ENCODE measurements at places on chromosomes 3 and 15. TPM values are rescaled to one million over a fixed set of nuclear protein-coding genes. Genes with fewer than 3 reads are reported as not detected.

The SH3GL3 gene
- total RNA-seq: under 0.01 TPM

The EPB42 gene
- total RNA-seq: not detected

The KBTBD12 gene
- not detected for total RNA-seq

- H3K4me3 ChIP-seq: no peak overlapping the region
- no peaks in the 10 kb centered on the region for H3K27me3 ChIP-seq
- DNase-seq: no peak
These were observed 269.2 kb upstream of the CTNNB1 start for GRCh38 chr3:40930131-40930538.

GRCh38 chr3:47003461-47004368 lies 24.2 kb downstream of the NBEAL2 start:
- H3K27ac ChIP-seq: no peak overlapping the region
- no peak overlapping the region for H3K4me3 ChIP-seq
- no peaks in the 10 kb centered on the region for H3K27me3 ChIP-seq
- no peaks in the 10 kb centered on the region for H3K36me3 ChIP-seq
- no peak for DNase-seq
- no peaks in the 10 kb centered on the region for H3K4me1 ChIP-seq

DNA sequence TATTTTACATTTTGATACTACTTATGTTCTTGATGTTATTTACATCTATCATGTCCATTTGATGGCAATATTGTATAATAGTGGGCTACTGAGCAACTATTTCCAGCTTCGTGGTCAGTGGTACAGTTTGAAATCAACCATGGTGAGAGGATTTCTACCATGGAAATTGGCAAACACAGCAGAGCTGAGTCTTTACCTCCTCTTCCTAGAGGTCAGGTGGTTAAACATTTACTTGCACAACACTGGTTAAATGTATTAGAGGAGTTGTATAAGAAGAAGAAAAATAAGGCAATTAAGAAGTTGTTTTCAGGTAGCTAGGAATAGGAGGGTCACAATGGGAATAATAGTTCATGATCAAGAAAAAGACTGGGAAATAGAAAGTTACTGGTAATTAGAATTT lies 7.2 kb upstream of the PPM1L start:
- H3K27me3 ChIP-seq: no peaks in the 10 kb centered on the region
- H3K27ac ChIP-seq: no peak overlapping the region
- H3K36me3 ChIP-seq: no peaks in the 10 kb centered on the region
- no peak for DNase-seq
- H3K4me1 ChIP-seq: no peaks in the 10 kb centered on the region

DNA sequence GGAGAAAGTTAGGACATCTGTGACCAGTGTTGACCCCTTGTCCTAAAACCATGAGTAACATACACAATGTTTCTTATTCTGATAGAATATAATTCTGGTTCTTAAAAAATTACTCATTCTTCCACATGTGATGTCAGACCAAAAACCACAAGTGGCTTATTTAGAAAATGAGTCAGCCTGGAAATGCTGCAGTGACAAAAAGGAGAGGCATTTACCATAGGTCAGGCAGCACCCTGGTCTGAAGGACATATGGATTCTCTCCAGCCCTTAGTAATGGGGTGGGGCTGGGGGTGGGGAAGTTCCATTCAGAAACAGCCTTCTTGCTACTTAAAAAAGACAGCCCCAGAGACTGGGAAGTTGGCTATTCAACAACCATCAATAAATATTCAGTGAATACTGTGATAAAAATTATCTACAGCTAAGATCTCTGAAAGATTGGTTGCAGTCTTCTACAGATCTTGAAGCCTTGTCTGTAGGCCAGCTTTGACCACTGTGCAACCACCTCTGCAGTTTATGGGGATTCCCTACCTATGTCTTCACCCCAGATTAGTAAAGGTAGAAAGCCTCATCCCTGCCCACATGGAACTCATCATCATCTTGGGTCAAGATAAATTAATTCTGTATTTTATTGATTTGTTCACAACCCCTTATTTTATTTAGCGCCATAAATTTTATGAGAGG lies 34.9 kb upstream of the TIMP4 start:
- peak overlapping the region; percentile 90 for H3K27ac ChIP-seq
- DNase-seq: peak; percentile 100
- no peaks in the 10 kb centered on the region for H3K36me3 ChIP-seq
- H3K4me3 ChIP-seq: no peak overlapping the region
- H3K27me3 ChIP-seq: no peaks in the 10 kb centered on the region

GRCh38 chr15:25838871-25839195 lies 24.3 kb downstream of the ATP10A start:
- H3K36me3 ChIP-seq: no peaks in the 10 kb centered on the region
- H3K4me3 ChIP-seq: no peak overlapping the region
- no peak for DNase-seq

DNA sequence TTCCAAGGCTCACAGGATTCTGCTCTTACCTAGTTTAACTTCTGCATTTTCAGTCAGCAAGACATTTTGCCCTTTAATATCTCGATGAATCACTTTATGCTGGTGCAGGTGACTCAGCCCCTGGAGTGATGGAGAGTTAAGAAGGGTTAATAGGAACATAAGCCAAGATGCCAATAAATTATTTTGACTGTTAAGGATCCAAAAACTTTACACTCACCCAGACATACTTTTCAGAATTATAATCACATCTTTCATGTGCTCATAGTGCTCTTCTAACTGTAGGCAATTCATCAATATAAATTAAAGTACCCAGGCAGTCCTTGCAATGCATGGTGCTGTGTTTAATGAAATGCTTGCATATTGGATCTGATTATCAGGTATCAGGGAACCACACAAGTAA lies 164.1 kb upstream of the SLC2A2 start:
- peaks cover 4% of the 10 kb centered on the region for H3K4me1 ChIP-seq
- DNase-seq: no peak
- H3K27ac ChIP-seq: no peak overlapping the region
- H3K4me3 ChIP-seq: no peak overlapping the region
- no peaks in the 10 kb centered on the region for H3K27me3 ChIP-seq

DNA sequence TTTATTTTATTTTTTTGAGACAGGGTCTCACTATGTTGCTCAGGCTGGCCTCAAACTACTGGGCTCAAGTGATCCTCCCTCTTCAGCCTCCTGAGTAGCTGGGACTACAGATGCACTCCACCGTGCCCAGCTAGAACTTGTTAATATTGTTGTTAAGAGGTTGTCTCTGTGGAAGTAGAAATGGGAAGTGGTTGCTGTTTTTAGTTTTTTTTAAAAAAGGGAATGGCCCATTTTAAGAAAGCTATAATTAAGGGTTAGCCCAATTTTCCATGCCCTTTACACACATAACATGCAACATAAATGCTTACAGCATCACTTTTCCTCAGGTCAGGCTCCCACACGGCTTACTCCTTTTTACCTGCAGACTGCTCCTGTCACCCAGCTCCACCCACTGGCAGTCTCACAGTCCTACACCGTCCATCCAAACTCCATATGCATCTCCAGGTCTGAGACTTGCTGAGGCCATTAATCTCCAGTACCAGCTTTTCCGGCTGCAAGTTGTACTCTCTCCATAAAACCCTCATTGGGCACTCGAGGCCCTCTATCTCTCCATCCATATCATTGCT lies 19.8 kb downstream of the MORC1 start:
- H3K36me3 ChIP-seq: no peaks in the 10 kb centered on the region
- no peak overlapping the region for H3K27ac ChIP-seq
- no peak for DNase-seq
- H3K27me3 ChIP-seq: no peaks in the 10 kb centered on the region

GRCh38 chr15:100891307-100892012 lies 11.8 kb downstream of the ALDH1A3 start:
- H3K27ac ChIP-seq: no peak overlapping the region
- peaks cover 2% of the 10 kb centered on the region for H3K27me3 ChIP-seq
- no peak overlapping the region for H3K4me3 ChIP-seq
- peaks cover 3% of the 10 kb centered on the region for H3K4me1 ChIP-seq

DNA sequence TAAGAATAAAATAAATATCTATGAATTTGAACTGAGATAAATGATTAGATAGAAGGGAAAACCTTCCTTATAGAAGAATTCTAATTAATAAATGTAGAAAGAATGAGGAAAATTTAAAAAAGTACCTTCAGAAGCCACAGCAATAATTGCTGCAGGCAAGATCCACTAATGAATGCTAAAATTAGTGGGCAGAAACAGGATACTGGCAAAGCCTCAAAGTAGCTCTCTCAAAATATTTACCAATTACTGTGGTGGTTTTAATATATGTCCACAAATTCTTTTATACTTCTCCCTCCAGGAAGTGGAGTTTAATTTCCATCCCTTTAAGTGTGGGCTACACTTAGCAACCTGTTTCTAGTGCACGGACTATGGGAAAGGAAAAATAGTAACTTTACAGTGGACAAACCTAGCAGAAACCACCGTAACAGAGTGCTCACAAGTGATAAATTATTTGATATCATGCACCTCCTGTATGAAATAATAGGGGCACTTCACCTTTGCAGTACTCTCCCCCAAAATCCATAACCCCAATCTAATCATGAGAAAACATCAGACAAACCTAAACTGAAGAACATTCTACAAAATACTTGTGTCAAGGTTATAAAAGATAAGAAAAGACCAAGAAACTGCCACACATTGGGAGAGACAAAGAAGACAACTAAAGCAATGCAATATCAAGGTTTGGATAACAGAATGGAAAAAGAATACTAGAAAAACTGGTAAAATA lies 6.8 kb downstream of the PEAK1 start:
- H3K36me3 ChIP-seq: no peaks in the 10 kb centered on the region
- peaks cover 20% of the 10 kb centered on the region for H3K4me1 ChIP-seq
- DNase-seq: no peak

- no peaks in the 10 kb centered on the region for H3K27me3 ChIP-seq
- no peak overlapping the region for H3K27ac ChIP-seq
- no peaks in the 10 kb centered on the region for H3K4me1 ChIP-seq
These were observed 18.8 kb downstream of the B4GALT4 start for GRCh38 chr3:119221779-119222320.

GRCh38 chr3:160141485-160142185 lies 83.6 kb upstream of the C3orf80 start:
- no peaks in the 10 kb centered on the region for H3K4me1 ChIP-seq
- no peak overlapping the region for H3K27ac ChIP-seq
- no peak overlapping the region for H3K4me3 ChIP-seq

DNA sequence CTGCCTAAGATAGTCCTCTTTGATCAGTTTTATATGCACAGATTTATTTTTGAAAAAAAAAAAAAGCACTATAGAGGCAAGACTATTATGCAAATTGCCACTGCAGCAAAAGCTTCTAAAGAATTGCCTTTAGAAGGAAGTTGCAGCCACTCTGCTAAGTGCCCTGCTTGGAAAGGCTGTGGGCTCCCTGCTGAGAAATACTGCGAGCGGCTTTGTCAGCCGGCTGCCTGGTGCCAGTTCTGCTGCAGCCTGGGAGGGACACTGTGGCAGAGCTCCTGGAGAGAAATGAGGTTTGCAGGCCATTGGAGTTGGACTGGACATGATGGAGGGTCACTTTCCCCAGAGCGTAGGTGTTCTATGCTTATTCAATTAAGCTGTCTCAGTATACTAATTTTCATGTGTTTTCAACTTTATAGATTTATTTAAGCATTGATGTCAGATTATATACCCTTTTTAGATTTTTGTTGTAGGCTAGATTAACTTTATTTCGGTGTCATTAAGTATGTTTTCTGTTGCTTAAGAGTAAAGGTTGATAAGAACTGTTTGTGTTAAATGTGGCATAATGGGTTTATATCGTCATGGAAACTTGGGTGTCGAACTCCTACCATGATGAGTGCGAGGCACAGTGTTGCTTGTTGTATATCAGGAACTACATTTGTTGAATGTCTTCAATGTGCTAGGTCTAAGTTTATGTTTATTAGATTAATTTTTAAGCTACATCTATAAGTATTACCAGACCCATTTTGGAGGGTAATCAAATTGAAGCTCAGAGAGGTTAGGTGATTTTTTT lies 6.6 kb downstream of the MAP2K5 start:
- no peaks in the 10 kb centered on the region for H3K4me1 ChIP-seq
- H3K27ac ChIP-seq: no peak overlapping the region
- H3K36me3 ChIP-seq: peaks cover 2% of the 10 kb centered on the region
- no peak overlapping the region for H3K4me3 ChIP-seq

- no peaks in the 10 kb centered on the region for H3K27me3 ChIP-seq
- H3K27ac ChIP-seq: no peak overlapping the region
- no peak overlapping the region for H3K4me3 ChIP-seq
These were observed 148.3 kb upstream of the ADAMTS9 start for GRCh38 chr3:64836097-64836496.

DNA sequence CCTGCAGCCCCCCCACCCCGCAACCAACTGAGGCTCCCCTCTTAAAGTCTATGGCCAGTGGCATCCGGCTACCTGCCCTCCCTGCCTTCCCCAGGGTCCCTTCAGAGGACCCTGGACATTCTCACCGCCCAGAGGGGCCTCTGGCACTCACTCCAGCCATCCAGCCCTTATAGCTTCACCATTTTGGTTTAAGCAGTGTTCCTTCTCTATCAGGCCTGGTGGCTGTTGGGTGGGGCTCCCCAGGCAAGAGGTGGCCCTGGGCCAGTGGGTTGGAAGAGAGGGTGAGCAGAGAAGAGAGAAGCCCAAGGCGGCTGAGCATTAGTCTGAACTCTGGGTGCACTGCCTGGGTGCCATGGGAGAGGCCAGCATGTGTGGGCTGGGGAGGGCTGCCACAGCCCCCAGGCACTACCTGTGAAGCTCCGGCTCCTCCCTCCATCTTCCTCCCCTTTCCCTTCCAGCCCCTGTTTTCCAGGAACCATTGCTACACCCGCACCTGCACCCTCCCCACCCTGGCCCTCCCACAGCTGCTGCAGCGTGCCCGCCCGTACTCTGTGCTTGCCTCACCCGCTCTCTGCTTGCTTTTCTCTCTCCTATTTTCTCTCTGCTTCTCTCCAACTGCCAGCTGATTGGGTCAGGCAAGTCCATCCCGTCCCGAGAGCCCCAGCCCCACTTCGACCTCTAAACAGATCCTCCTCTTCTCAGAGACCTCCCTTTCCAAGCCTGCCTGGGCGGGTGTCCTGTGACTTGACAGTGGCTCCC lies 168.2 kb downstream of the TBC1D2B start:
- no peaks in the 10 kb centered on the region for H3K36me3 ChIP-seq
- no peak overlapping the region for H3K4me3 ChIP-seq
- no peak overlapping the region for H3K27ac ChIP-seq
- DNase-seq: no peak

DNA sequence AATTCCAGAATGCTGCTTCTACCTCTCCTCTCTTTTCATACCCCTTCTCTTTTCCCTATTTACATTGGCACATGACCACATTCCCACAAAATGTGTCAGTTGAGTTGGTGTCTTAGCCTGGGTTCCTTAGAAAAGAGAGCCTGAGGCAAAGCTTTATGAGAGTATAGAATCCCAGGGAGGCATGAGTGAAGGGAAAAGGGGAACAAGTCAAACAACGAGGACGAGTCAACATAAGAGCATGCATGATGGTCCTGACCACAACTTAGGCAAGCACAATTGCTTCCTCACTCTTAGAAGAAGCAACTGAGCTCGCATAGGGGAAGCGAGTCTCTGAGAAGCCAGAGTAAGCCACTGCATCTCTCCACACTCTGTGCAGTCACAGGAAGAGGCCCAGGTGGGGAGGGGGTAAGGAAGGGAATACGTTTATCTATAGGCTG lies 15.4 kb upstream of the ZNF774 start:
- H3K27me3 ChIP-seq: no peaks in the 10 kb centered on the region
- no peak overlapping the region for H3K4me3 ChIP-seq
- no peaks in the 10 kb centered on the region for H3K36me3 ChIP-seq
- peak; percentile 76 for DNase-seq
- no peaks in the 10 kb centered on the region for H3K4me1 ChIP-seq

- no peak for DNase-seq
- no peaks in the 10 kb centered on the region for H3K27me3 ChIP-seq
- no peak overlapping the region for H3K4me3 ChIP-seq
- H3K27ac ChIP-seq: no peak overlapping the region
- no peaks in the 10 kb centered on the region for H3K36me3 ChIP-seq
These were observed 9.7 kb upstream of the GNB5 start for GRCh38 chr15:52200831-52201365.

GRCh38 chr3:11328196-11328945 lies 56.2 kb downstream of the ATG7 start:
- H3K36me3 ChIP-seq: no peaks in the 10 kb centered on the region
- H3K27me3 ChIP-seq: no peaks in the 10 kb centered on the region
- no peaks in the 10 kb centered on the region for H3K4me1 ChIP-seq
- H3K27ac ChIP-seq: no peak overlapping the region
